ENCODE measurements at places on chromosomes 16 and 17.

GRCh38 chr17:82808921-82809905 lies 30.6 kb downstream of the ZNF750 start:
- DNase-seq, result no peak

- peak; percentile 41 for DNase-seq
Measured at GRCh38 chr16:3058139-3059030, 7.1 kb upstream of the IL32 start.

GRCh38 chr17:4696437-4696805 lies 7.5 kb downstream of the PELP1 start:
- DNase-seq, result peak; percentile 55

- DNase-seq, result peak; percentile 20
Measured at GRCh38 chr17:9644910-9645751, at the start of gene USP43. Gene USP43, plus strand, starts transcription at chr17:9645517. Its CDS starts 116 bp downstream, at chr17:9645633.

GRCh38 chr17:33151565-33151964 lies 141.5 kb downstream of the ASIC2 start:
- DNase-seq, result no peak

DNA sequence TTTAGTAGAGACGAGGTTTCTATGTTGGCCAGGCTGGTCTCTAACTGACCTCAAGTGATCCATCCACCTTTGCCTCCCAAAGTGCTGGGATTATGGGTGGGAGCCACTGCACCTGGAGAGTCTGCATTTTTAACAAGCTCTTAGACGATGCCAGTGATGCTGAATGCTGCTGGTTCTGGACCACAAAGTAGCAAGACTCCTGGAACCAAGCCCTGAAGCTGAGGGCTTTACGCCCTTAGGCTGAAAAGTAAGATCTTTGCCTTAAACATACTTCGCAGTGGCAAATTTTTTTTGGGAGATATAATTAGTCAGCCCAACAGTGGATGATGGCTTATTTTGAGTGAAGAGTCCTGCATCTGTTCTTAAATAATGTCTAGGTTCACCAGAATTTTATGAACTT lies 14.0 kb downstream of the METTL9 start:
- no peak for DNase-seq

DNA sequence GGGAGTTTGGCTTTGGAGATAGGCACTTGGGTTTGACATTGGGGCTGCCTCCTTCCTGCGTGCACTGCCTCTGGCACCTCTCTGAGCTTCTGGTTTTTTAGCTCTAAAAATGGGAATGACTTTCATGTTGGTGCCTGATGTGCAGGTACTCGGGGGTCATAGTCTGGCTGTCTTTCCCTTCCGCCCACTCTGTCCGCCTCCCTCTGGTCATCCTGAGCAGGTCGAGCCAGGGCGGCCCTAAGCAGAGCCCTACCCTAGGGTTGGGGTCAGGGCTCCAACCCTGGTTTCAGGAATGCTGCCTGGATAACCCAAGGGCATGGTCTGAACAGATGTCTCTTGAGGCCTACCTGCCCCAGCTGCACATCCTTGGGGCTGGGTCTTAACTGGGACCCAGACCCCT lies 64.8 kb downstream of the CMIP start:
- no peak for DNase-seq

DNA sequence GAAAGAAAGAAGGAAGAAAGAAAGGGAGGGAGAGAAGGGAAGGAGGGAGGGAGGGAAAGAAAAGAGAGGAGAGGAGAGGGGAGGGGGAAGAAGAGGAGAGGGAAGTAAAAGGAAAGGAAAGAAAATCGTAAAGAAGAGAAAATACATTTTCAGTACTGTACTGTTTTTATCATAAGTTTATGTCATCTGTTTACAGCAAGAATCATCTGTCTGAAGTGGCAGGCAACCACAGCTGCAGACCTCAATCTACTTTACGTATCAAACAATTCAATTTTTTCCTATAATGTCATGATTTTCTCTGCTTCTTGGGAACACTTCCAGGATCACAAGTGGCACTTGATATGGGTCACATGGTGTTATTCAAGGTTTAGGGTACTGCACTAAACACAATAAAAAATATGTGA lies 58.3 kb downstream of the USP32 start:
- no peak for DNase-seq

GRCh38 chr17:40535924-40536294 lies 29.4 kb downstream of the CCR7 start:
- DNase-seq, result peak; percentile 46

DNA sequence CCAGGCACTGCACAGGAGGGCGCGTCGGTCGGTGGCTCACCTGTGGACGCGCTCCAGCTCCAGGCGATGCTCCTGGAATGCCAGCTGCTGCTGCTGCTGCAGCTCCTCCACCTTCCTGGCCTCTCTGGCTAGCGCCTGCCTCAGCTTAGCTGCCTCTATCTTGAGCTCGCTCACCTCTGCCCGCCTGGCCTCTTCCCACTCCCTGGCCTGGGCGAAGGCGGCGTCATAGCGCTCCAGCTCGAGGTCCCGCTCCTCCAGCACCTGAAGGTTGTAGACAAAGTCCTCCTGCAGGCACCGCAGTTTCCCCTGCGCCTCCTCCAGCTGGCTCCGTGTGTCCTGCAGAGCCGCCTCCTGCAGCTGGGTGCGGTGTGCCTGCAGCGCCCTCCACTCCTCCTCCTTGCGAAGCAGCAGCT lies 11.1 kb downstream of the CCDC57 start:
- no peak for DNase-seq

GRCh38 chr17:41052566-41052965 lies 2.5 kb downstream of the KRTAP2-2 start:
- no peak for DNase-seq

DNA sequence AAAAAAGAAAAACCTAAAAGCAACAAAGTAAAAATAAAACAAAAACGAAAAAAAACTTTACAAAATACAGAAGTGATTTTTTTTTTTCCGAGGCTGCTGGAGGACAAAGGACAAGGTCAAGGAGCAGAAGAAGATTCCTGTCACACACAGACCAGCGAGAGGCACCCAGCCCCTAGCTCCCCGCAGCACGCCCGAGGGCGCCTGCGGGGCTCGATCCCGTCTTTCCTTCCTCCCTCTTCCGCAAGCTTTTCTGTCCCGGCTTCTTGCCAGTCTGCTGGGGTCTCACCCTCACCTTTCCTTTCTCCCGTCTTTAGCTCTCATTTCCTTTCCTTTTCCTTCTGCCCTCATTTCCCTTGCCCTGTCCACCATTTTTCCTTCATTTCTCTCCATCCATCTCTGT lies 66.1 kb upstream of the DNAH17 start:
- DNase-seq, result no peak

DNA sequence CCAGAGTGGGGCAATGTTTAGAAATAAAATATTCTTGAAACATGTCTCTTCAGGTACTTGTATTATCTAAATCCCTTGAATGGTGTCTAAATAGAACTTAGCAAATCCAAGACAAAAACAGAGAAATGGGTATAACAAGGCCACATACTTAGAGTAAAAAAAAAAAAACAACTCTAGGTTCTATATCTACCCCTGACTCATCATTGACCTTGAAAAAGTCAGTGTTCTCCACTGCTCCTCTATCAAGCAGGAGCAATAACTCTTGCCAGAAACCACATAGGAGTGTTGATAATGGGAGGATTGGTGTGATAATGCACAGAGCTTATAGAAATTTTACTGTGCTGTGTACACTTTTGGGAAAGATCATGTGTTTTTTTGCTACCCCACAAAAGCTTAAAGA lies 296.6 kb upstream of the PMFBP1 start:
- no peak for DNase-seq

DNA sequence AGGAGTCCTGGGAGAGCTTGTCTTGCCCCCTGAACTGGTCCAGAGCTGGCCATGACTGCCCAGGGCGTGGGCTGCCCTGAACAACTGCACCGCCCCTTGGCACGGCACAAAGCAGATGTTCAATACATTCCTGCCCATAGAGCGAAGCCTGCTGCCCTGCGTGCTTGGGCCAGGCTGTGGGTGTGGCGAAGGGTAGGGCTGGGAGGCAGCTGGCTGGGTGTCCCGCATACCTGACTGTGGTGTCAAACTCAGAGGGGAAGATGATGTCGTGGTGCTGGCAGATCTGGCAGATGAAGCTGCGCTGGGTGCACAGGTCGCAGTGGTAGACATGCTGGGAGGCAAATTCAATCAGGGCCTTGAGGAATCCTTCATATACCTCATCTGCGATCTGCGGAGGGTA lies 124.2 kb upstream of the SMURF2 start:
- DNase-seq, result no peak

GRCh38 chr16:30802936-30803335 lies 15.9 kb upstream of the ZNF629 start:
- no peak for DNase-seq

DNA sequence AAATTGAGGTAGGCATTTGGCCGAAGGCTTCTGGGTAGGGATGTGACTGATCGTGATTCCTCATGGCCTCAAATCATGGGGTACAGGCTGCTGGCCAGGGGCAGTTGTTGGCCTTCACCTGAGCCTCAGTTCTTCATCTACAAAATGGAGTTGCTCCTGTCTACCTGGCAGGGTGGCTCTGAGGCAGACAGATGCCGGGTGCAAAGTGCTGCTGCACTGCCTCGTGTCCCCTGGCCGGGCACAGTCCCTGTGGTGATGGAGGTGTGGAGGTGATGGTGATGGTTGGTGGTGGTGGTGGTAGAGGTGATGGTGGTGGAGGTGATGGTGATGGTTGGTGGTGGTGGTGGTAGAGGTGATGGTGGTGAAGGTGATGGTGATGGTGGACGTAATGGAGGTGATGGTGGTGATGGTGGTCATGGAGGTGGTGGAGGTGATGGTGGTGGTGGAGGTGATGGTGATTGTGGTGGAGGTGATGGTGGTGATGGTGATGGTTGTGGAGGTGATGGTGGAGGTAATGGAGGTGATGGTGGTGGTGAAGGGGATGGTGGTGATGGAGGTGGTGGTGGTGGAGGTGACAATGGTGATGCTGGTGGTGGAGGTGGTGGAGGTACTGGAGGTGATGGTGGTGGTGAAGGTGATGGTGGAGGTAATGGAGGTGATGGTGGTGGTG lies 52.6 kb downstream of the RNF213 start:
- DNase-seq, result no peak

DNA sequence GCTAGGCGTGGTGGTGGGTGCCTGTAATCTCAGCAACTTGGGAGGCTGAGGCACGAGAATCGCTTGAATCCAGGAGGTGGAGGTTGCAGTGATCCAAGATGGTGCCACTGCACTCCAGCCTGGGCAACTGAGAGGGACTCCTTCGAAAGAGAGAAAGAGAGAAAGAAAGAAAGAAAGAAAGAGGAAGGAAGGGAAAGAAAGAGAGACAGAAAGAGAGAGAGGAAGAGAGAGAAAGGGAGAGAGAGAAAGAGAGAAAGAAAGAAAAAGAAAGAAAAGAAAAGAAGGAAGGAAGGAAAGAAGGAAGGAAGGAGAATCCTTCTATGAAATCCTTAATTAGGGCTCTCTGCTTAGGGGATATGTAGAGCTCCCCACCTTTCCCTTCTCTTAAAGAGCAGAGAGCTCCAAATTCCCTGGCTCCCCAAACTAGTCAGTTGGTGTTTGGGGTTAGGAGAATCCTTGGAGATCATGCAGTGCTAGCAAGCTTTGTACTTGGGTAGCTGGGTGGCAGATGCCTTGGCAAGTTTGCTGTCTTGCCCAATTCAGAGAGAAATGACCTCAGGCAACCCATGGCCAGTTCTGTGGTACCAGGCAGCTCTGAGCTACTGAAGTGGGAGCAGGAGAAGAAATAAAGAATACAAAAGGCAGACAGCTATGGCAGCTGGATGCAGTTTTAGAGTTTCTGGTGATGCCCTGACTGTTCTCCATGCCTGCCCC lies 8.9 kb upstream of the HOXB13 start:
- DNase-seq, result no peak

DNA sequence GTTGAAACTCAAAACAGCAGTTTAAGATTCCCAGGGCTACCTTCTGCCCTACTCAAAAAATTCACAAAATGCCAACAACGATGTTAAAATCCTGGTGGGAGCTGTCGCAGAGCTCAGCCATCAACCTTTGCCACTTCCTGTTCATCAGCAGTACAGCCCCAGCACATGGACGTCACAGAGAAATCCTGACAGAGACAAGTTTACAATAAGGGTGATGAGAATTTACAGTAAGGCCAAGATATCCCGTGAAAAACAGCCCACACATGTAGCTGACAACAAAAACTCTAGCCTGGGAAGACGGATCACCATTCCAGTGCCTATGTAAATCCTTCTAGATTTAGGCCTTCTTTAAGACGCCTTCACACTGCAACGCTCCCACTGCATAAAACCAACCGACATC lies 18.8 kb downstream of the USP22 start:
- no peak for DNase-seq

- DNase-seq, result no peak
Measured at GRCh38 chr16:80936410-80936809, 70.3 kb downstream of the CMC2 start.

- DNase-seq, result peak; percentile 48
Measured at GRCh38 chr16:9090101-9090959, 1.1 kb upstream of the HAPSTR1 start.

- DNase-seq, result no peak
Measured at GRCh38 chr17:51287412-51287811, 27.1 kb downstream of the UTP18 start.

GRCh38 chr17:30210901-30211300 lies 24.6 kb downstream of the SLC6A4 start:
- DNase-seq, result no peak

DNA sequence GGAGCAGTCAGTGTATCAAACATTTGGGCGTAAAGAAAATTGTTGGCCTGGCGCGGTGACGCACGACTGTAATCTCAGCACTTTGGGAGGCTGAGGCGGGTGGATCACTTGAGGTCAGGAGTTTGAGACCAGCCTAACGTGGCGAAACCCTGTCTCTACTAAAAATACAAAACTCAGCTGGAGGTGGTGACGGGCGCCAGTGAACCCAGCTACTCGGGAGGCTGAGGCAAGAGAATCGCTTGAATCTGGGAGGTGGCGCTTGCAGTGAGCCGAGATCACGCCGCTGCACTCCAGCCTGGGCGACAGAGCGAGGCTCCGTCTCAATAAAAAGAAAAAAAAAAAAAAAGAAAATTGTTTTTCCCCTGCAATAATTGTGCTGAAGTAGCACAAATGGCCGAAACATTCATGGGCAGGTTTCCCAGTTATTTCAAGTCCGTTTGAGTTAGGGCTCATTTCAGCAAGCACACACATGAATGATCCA lies 1.4 kb downstream of the GCSH start:
- DNase-seq, result no peak

DNA sequence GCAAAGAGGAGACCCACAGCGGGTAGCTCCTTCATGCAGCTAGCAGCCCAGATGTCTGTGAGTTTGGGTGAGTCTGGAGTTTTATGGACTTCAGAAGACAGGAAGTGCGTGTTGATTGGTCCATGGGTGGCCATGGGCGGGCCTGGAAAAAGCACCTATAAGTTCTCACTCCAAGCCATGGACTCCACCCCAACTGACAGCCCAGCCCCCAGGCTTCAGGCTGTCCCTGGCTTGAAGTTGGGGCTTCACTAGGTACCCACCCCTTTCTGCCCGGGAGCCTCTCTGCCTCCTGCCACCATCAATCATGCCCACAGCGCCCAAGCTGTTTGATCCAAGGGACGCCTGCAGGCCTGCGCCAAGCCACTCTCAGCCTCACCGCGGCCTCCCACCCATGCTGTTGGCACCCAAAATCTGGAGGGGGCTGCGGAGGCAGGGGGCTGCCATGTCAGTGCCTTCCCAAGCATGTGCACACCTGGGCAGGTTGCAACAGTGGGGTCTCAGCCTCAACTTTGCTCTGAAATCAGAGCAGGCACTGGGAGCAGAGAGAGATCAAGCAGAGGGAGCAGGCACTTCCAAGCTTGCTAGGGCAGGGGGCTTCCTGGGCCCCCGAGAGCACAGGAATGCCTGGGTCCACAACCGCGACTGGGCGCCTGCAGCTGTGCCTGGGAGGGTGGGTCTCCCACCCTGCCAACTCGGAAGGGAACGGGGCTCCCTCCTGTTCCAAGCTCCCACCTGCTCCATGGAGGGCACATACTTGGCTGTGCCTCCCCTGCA lies 1503.7 kb downstream of the CDH11 start:
- DNase-seq, result no peak

GRCh38 chr16:49599704-49600103 lies 226.1 kb downstream of the C16orf78 start:
- no peak for DNase-seq
